ENCODE measurements at places on chromosomes 13 and 19.

DNA sequence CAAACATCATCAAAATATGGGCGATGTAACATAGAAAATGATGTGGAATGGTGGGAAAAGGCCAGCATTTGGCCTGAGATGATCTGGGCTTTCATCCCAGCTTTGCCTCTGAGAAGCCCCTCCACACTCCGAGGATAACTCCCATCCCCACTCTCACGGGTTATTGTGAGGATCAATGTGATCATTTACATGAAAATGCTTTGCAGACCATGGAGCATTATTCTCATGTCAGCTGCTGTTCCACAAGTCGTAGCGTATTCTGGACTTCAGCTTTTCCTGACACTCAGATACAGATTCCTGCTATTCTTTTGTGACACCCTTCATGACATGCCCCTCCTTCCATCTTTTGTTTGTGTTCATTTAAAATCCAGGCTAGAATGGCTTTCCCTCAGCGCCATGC, 86.5 kb downstream of the NUFIP1 start:
- no peak for DNase-seq

GRCh38 chr19:3065675-3066357, 3.5 kb upstream of the TLE5 start:
- no peak for DNase-seq

GRCh38 chr13:44302940-44303575, 70.6 kb upstream of the SERP2 start:
- DNase-seq = no peak

GRCh38 chr19:45299719-45300118, 23.0 kb downstream of the CKM start:
- no peak for DNase-seq

- no peak for DNase-seq
Measured at GRCh38 chr19:3269916-3270671, 45.6 kb downstream of the CELF5 start.

DNA sequence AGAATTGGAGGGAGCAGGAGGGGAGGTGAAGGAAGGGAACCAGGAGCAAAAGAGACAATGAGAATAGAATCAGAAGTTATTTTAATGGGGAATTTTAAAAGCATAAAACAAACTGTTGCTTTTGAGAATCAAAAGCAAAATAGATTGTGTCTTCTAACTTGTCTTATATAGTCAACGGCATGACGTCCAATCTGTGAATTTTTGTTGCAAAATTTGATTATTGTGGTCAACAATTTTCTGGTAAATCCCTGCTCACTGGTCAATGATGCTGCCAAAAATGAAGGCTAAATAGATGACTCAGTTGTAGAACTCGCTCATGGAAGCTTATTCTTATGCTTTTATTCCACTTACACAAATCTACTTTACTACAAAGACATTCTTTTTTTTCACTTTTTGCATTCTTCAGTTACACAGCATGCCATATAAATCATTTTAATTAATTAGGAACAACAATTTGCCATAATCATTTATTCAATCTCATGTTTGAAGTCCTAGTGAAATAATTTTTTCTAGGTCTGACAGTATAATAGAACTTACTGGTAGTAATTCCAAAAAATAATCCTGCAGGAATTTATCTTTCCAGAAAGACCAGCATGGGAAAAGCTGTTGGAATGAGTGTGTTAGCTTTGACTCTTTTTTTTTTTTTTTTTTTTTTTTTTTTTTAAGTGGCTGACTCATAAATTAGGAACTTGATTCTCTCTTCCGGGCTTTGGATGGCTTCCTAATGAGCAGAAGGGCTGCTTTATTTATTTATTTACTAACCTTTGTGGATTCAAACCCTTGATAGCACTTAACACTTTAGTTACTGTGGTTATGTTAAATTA, 256.9 kb downstream of the SPRY2 start:
- DNase-seq = peak; percentile 20

Measured in NCI-H446 treated with DMSO at 0.1 percent for 48 hours (cell line).